ENCODE measurements at places on chromosomes 1 and 21. TPM values are rescaled to one million over a fixed set of nuclear protein-coding genes. Genes with fewer than 3 reads are reported as not detected.
A peak's percentile ranks its signal among the peaks of the same experiment; 100 is the strongest.

- DNase-seq = peak; percentile 88
These were observed 88.6 kb downstream of the NUF2 start for GRCh38 chr1:163410073-163410999.

DNA sequence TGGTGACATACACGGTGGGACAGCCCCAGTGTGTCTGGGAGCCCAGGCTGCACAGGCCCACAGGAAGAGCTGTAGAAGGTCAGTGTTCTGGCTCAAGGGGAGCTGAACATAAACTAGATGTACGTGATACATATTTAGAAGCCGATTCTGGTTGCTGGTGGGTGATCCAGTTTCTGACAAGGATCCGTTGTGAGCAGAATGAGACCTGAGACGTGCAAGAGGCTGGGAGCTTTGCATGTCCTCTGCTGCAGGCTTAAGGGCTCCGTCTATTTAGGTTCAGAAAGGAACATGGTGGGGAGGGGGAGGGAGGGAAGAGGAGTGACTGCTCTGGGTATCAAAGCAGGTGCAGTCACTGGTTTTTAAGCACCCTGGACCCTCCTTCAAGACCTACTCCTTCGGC lies 18.6 kb downstream of the LRRC38 start:
- DNase-seq = no peak

GRCh38 chr1:201072149-201072548 lies 40.1 kb downstream of the CACNA1S start:
- no peak for DNase-seq

DNA sequence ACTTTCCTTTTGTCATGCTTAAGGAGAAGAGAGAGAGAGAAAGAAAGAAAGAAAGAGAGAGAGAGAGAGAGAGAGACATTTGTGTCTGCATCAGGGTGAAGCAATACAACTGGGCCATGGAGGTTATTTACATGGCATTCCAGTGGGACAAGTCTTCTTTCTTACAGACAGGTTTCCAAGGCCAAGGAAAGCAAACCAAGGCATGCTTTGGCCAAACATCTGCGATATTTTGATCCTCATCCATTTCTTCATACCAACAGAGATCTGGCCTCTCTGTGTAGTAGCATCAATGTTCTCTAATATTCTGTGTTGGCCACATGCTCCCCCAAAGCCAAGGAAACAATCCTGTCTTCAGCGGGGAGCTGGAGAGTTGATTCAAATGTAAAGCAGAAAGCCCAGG lies 292.1 kb downstream of the SETD4 start:
- no peak for DNase-seq

- DNase-seq = no peak
These were observed 144.0 kb downstream of the KIF26B start for GRCh38 chr1:245298781-245299180.

- DNase-seq = no peak
These were observed 135.4 kb upstream of the TNR start for GRCh38 chr1:175878775-175879174.

DNA sequence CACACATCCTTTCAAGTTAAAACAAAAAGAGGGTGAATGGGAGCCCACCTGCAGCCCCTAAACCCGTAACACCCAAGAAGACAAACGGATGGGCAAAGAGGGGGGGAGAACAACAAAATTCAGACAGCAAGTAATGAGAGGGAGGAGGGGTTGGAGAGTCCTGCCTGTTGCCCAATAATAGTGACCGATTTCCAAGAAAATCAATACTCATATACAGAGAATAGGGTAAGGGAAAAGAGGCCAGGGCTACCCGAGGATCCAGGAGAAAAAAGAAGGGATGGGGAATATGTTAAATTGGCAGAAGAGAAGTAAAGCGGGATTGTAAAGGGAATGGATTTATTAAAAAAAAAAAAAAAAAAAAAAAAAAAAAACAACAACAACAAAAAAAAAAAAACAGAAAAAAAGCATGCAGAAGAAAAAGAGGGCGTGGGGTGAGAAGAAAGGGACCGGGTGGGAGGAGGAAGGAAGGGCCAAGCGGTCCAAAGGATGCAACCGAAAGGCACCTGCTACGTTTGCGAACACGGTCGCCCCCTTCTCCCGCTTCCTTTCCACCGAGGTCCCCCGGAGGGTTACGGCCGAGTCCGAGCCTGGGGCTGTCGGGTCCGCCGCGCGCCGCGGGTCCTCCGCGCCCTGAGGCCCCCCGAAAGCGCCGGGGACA lies 930 bp downstream of the SLC30A10 start:
- DNase-seq = no peak

GRCh38 chr1:44808063-44808937 lies at the start of gene BTBD19:
BTBD19 (plus strand) TSS chr1:44808523; CDS start chr1:44808821, 298 bp downstream.
- DNase-seq = peak; percentile 90

GRCh38 chr1:93702111-93702827 lies 20.6 kb upstream of the BCAR3 start:
- DNase-seq = peak; percentile 82

RAVER2 gene
- polyA plus RNA-seq = 30.5 TPM

CACNA1E gene
- polyA plus RNA-seq = 0.53 TPM

DNA sequence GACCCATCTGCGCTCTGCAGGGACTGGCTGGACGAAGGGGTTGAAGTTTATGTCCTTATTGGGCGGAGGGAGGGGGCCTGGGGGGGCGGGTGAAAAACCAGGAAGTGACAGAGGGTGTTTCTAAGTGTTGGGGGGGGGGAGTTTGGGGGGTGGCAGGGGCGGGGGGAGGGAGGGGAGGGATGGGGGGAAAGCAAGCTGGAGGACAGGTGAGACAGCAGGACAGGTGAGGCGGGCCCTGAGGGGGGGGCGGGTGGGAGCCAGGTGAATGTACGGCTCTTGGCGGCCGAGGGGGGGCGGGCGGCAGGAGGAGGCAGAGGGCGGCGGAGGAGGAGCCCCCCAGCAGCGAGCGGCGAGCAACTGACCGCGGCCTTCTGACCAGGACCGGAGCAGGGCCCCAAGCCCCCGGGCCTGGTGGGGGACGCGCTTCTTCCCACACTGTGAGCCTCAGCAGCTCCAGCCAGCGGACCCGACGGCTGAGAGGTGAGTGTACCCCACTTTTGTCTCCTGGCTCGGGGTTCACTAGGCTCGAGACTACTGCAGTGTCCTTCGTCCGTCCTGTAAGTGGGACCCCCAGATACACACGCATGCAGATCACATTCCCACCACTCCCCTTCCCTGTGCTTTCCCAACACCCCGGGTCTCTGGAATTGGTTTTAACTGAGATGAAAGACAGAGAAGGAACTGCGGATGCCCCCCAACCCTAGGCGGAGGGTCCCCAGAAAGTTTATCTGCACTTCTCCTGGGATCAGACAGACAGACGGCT lies at the start of gene ZBTB7B:
ZBTB7B (plus strand) TSS at position 339 of the 763 bp plus-strand sequence. CDS start 11,859 bp downstream, outside the sequence.
- DNase-seq = no peak

Data from renal pelvis (tissue), 12 donors.